ENCODE measurements at places on chromosomes 4 and X. TPM values are rescaled to one million over a fixed set of nuclear protein-coding genes. Genes with fewer than 3 reads are reported as not detected.

DNA sequence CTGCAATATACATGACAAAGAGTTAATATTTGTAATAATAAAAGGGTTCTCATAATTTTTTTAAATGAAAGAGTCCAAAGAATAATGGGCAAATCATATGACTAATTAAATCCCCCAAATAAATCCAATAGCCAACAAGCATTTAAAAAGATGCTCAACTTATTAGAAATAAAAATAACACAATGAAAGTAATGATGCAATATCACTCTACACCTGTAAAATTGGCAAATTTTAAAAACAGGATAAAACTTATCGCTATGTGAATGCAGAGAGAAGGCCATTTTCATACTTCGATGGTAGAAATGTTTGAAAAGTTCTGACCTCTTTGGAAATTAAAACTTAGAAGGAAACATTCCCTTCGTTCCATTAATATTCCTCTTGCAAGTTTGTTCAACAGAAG, 1.9 kb downstream of the F8 start:
- no peak for DNase-seq

The GSX2 gene
- not detected for total RNA-seq

GRCh38 chr4:42709392-42710065, 52.6 kb upstream of the ATP8A1 start:
- no peak for DNase-seq

DNA sequence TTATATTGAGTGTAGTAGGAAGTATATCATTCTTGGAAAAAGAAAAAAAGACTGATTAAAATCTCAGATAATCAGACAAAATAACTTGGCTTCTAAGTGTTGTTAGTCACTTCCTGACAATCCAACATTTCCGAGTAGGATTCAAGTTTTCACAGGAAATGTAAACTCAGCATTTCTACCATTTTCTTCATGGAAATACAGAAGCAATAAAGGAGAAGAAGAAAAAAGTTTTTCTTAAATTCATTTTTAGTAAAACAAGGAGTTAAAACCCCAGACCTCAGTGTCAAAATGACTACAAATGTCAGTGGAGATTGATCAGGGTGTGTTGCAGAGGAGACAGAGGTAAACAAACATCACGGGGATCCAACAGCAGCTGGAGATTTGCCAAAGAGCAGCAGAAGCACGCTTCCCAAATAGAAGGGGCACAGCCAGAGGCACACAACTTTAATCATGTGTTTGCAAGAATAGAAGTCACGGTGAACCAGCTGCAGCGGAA, 129.3 kb upstream of the FAM9B start:
- DNase-seq, result no peak

Data from neural crest cell (in vitro differentiated cells).